Activated naive CD4-positive, alpha-beta T cell treated with anti-CD3 and anti-CD28 coated beads, Interleukin-2, amount 50 U/mL, for 72 hours (primary cell): ENCODE measurements at places on chromosomes 11 and 22. TPM values are rescaled to one million over a fixed set of nuclear protein-coding genes. Genes with fewer than 3 reads are reported as not detected.

Gene GRM5
- total RNA-seq: not detected

Gene ROBO4
- total RNA-seq: not detected

Gene PNPLA3
- total RNA-seq: 0.58 TPM

Gene OMP
- total RNA-seq: not detected

Gene DRG1
- total RNA-seq: 100 TPM

Gene HBB
- not detected for total RNA-seq

Gene TTC28
- total RNA-seq: 8.5 TPM

Gene RASL10A
- total RNA-seq: 0.78 TPM

Gene TMEM258
- total RNA-seq: 153 TPM

Gene MEI1
- total RNA-seq: 28.3 TPM

Gene NEFH
- total RNA-seq: 0.18 TPM

Gene PRG3
- not detected for total RNA-seq

Gene PTGDR2
- 0.25 TPM for total RNA-seq
